Hematopoietic multipotent progenitor cell treated with erythropoietin and hydrocortisone succinate and interleukin-3 and kit ligand, for 17 days (in vitro differentiated cells): ENCODE measurements at places on chromosomes 1 and 21.

DNA sequence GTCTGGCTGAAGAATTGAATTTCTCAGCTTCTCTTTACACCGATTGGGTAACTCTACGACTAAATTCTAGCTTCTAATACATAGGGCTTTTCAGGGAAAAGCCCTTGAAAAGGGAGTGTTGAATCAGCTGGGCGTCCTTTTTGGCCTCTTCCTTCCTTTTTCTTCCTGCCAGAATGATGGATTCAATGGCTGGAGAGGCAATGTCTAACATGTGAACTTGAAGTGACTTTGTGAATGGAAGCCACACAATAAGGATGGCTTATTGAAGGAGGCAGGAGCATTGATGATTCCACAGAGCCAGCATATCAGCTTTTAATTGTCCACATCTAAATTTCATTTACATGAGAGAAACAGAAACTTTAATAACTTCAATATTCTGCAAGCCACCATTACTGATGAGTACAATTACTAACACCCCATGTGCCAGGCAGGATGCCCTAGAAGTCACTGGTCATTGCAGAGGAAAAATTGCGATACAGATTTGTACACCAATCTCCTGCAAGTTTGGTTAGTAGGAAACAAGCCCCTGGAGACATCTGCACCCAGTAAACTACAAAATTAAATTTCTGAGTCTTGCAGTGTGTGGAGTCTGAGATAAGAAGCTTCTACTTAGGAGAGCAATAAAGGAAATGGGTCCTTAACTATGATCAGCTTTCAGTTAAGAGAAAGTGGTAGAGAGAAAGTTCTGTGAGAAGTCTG, 56.1 kb downstream of the STYXL2 start:
- DNase-seq: no peak

GRCh38 chr1:215228193-215228592, 145.7 kb downstream of the KCNK2 start:
- DNase-seq: no peak

DNA sequence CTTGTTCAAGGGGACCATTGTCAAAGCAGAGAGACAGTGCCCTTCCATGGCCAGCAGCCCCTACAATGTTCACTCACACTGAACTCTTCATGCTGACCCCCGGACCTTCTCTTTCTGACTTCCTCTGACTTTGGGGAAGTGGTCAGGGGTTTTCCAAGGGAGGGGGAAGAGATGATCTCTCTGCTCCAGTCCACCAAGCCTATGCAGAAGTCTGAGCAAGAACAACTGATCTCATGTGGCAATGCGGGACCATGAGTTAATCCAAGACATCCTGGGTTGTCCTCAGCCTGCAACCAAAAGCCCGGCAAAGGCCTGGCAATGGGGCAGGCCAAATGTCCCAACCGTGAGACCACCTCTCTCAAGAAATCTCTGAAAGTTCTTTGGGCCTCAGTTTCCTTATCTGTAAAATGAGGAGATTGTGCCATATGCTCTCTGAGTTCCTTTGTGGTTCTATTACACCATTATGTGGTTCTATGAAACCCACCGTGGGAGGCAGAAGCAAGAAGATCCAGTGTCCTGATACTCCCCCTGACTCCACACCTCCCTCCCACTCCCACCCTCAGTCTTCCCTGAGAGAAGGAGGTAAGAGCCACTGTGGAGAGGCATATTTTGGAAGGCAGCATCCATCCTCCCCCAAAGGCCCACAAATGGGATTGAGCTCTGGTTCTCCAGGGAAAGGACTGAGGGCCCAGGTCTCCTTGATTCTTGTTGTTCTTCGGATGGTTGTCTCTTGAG, 11.8 kb upstream of the ARHGEF2 start:
- DNase-seq: no peak

DNA sequence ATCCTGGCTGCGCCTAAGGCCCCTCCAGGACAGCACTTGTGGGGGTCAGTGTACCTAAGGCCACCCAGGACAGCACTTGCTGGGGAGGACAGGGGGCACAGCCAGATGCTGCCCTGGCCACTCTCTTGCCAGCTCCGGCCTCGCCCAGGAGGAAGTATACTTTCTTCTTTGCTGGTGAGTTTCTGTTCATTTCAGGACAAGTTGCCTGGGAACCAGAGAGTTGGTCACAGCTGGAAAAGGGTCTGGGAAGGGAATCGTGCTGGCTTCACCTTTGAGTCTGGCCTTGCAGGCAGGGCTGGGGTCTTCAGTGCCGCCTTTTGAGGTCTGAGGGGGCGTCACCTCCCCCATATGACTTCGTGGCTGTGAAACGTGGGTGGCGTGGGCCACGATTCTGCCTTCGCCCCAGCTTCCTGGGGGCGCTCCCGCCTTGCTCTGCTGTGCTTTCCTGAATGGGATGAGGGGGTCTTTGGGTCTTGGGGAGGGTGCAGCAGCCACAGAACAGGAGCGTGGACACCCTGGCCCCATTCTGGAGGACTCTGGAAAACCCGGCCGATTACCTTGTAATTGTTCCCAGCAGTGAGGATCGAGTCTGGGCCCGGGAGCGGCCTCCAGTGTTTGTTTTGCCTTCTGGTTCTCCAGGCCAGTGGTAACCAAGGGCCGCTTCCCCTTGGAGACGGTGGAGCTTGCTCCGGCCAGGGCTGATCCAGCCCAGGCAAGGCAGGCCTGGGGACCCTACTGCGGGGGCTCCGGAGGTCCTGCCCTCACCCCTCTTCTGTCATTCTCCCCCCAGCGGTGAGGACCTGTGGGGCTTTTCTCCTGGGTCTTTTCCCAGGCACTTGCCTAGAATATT, 45.9 kb downstream of the SPSB1 start:
- no peak for DNase-seq

GRCh38 chr1:244139655-244140054, 88.6 kb downstream of the ZBTB18 start:
- DNase-seq: no peak

- no peak for DNase-seq
Observed at GRCh38 chr1:38191461-38191860, 144.9 kb upstream of the POU3F1 start.

DNA sequence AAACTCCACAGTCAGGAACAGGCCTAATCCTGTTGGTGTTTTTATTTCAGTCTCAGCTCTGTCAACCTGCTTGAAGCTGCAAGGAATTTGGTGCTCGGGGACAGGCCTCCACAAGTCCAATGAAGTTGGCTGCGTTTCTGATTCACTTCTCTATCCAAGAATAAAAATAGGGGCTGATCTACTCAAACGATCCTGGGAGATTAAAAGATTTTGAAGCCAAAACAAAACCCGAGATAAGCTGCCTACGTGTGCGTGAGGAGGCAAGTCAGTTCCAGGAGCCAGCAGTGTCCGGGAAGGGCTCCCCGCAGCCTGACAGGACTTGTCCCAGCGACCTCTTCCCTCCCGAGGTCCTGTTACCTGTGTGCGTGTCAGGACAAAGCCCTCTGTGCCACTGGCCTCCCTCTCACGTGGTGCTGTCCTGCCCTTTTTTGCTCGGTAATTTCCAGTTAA, 98.0 kb downstream of the ETS2 start:
- no peak for DNase-seq

GRCh38 chr1:185312361-185313138, 4.5 kb downstream of the IVNS1ABP start:
- DNase-seq: no peak

- no peak for DNase-seq
Observed at GRCh38 chr21:44442266-44443125, 12.8 kb upstream of the LRRC3 start.
